ENCODE measurements at places on chromosomes 16 and 17. TPM values are rescaled to one million over a fixed set of nuclear protein-coding genes. Genes with fewer than 3 reads are reported as not detected.
A peak's percentile ranks its signal among the peaks of the same experiment; 100 is the strongest.

Gene NTN3
- 0.18 TPM for total RNA-seq

Gene CD79B
- total RNA-seq = not detected

GRCh38 chr16:58507963-58508670, 7.2 kb upstream of the SETD6 start:
- no peak for DNase-seq

- peak; percentile 99 for DNase-seq
Measured at GRCh38 chr16:87387942-87388817, 4.0 kb upstream of the MAP1LC3B start.

DNA sequence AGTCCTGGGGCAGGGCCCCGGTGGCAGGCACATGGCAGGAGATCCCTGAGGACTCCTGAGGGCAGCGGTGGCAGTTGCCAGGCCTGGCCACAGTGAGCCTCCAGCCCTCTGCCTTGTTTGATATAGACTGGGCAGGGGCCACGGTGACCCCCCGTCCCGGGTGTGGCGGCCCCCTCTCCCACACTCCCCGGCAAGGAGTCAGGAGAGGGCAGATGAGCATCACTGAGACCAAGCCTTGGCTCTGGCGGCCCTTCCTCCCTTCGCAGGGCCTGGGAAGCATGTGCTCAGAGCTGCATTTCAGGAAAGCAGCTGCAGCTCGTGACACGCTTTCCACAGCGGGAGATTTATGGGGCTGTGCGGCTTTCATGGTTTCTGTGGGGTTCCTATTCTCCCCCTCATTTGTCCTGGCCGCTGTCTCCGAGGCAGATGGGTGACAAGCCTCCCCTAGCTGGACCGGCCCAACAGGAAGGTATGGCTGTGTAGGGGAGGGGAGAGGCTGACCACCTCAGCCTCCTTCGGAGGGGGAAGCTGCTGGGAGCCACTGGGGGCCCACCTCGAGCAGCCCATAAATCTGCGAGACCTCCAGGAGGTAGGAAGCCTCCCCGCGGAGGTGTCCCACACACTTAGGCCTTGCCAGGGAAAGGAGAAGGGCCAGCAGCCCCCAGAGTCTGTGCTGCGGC, 211.4 kb downstream of the NTN1 start:
- DNase-seq = no peak

Measured in IMR-90 (cell line).